ENCODE measurements at places on chromosomes 6 and 20. TPM values are rescaled to one million over a fixed set of nuclear protein-coding genes. Genes with fewer than 3 reads are reported as not detected.

DNA sequence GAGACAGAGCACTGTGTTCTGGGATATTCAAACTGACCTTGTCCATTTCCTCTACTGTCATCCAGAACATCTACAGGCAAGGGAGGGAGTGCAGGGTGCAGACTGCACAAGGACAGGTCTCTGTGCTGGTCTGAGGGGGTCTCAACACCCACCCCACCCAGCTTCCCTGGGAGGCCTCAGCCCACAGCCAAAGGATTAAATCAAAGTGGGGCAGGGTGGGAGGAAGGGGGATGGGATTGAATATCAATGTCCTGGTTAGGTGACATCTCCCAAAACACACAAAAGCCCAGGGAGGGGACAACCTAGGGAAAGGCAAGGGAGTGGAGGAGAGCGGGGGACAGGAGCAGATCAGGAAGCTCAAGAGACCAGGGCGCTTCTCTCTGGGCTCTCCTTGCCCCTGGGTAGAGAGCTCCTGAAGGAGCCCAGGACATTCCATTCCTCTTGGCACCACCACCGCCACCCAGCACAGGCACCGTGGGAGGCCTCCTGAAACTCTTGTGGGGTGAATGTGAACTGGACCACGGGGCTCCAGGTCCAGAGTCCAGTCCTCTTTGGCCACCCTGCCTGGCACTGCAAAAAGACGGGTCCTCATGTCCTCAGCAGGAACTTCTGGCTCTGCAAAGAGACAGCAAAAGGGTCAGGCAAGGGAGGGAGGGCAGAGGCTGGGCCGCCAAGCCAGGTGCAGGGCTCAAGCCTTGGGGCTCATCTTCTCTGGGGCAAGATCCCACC, 73.9 kb downstream of the JPH2 start:
- DNase-seq, result no peak

DNA sequence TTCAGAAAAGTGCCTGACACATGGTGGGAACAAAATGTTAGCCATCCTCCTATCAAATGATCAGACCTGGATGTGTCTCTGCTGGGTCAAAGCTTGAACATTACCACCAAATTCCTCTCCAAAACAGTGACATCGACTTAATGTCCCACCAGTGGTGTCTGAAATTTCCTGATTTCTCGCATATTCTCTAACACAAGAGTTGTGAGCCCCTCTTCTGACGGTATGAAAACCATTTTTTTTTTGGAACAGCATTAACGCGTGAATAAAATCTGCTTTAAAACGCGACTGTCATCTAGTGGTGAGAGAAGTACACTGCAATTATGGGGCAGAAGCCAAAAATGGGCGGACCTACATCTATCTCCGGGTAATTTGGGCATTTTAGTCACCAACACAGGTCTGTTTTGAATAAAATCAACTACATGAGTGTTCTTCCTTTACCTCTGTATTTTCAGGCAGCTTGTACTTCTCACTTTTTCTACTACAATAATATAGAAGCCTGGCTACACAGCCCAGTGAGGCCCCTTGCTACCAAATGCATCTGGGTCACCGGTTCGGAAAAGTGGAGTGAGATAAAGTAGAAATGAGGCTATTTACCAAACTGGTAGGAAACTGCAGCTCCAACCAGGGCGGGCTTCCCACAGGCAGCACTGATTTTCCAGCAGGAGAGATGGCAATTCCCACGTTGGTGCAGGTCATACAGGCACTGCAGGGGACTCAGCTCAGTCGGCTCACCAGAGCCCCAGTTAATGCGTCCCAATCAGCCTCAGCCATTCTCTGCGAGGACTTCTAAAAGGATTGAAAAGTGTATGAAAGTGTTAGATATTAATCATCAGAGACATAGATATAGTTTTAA, 27.4 kb downstream of the MGME1 start:
- DNase-seq, result peak; percentile 70

- DNase-seq, result peak; percentile 26
Measured at GRCh38 chr6:136341967-136342366, 52.3 kb upstream of the BCLAF1 start.

The LY6G6D gene
- total RNA-seq, result not detected

The RFX6 gene
- total RNA-seq, result not detected
